ENCODE measurements at places on chromosomes 5 and 9.

GRCh38 chr5:18526792-18527405, 892.6 kb downstream of the TAF11L14 start:
- no peak for DNase-seq

DNA sequence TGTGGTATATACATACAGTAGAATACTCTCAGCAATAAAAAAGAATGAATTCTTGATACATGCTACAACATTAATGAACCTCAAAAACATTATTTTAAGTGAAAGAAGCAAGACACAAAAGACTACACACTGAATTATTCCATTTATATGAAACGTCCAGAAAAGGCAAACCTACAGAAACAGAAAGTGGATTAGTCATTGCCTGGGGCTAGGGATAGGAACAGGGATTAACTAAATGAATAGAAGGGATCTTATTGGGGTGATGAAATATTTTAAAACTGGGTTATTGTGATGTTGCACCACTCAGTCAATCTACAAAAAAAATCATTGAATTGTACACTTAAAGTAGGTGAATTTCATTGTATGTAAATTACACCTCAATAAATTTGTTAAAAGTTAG, 326.7 kb downstream of the PIK3R1 start:
- no peak for DNase-seq

GRCh38 chr9:109771087-109771486, 8.9 kb upstream of the PALM2AKAP2 start:
- no peak for DNase-seq

GRCh38 chr9:109683521-109683920, 96.5 kb upstream of the PALM2AKAP2 start:
- DNase-seq = no peak

DNA sequence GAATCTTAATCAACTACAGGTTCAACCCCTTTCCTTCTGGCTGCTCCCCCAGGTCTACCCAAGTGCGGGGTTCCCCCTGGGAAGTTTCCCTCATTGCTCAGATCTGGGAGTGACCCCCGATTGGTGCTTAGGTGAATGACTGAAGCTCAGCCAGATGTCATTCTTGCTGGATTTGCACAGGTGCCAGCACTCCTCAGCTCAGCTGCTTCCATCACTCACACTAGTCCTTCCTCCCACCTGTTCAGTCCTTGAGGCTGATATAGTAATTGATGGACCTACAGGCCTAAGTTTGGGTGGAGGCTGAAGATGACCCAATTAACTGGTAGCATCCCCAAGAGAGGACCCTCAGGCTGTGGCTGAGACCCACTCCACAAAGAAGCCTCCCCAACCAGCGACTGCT, 32.9 kb downstream of the PRLR start:
- DNase-seq = no peak

DNA sequence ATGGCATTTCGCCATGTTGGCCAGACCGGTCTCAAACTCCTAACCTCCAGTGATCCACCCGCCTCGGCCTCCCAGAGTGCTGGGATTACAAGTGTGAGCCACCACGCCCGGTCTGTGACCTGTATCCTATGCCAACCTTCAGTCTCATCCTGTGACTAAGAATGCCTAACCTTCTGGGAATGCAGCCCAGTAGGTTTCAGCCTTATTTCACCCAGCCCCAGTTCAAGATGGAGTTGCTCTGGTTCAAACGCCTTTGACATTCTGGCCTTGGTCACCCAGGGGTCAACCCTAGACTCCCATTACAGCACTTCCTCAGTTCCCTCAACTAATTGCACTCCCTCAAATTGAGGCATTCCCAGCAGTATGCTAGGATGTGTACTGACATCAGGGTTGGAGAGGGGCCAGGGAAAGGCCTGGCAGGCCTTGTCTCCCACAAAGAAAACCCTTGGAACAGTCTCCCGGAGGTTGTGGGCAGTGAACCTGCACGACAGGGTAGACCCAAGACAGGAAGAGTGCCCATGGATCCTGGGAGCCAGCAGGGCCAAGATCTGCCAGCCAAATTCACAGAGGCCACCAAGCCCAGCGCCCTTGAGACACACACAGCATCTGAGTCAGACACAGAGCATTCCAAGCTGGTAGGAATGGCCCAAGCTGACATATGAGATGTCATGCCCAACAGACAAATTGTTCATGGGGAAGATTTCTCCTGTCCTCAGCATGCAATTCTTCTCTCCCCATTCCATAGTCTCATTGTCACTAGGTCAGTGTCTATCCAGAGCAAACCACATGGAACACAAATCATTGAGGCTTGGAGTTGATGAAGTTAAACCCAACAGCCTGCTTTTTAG, 24.9 kb upstream of the SMU1 start:
- DNase-seq = no peak

DNA sequence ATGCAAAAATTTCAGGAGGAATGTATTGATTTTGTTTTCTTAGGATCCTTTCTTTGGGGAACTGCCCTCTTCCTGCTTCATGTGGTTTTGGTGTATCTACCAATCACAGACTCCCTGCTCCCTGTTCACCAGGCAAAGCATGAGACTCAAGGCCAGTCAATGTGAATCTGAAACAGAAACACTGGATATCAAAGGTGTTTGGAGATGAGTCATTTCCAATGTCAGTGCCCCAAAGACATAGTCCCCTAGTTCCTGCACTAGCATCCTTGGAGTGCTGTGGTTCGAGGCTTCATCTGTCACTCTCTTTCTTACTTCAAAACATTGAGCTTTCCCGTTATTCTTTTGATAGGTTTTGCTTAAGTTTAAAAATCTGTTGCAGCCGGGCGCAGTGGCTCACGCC, 8.1 kb downstream of the PPP3R2 start:
- peak; percentile 19 for DNase-seq

DNA sequence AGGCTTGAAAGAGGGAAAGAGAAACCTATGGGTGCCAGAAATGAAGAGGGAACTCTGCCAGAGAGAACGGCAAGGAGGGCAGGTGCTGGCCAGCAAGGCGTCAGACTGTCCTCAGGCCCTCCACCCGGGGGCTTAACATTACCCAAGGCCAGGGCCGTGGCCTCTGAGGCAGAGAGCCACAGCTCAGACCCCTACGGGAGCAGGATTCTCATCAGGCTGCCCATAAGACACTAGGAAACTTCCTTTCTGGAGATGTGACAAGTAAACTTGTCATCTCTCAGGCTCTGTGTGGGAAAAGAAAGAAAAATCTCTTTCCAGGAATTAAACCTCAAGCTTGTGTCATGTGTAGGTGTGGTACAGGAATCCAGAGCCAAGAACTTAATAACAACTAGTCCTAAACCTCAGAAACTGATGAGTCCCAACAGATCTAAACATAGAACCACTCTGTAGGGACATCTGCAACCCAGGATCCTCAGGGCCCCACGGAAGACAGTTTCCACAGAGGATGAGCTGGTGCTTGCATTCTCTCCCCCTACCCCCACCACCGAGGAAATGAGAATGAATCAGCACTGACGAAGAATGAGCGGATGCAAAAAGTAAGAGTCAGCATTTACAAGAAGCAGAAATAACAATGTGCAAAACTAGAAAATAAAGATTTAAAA, 74.3 kb downstream of the DCP2 start:
- DNase-seq = no peak

- DNase-seq = no peak
Measured at GRCh38 chr9:131719262-131719908, 20.5 kb downstream of the RAPGEF1 start.

DNA sequence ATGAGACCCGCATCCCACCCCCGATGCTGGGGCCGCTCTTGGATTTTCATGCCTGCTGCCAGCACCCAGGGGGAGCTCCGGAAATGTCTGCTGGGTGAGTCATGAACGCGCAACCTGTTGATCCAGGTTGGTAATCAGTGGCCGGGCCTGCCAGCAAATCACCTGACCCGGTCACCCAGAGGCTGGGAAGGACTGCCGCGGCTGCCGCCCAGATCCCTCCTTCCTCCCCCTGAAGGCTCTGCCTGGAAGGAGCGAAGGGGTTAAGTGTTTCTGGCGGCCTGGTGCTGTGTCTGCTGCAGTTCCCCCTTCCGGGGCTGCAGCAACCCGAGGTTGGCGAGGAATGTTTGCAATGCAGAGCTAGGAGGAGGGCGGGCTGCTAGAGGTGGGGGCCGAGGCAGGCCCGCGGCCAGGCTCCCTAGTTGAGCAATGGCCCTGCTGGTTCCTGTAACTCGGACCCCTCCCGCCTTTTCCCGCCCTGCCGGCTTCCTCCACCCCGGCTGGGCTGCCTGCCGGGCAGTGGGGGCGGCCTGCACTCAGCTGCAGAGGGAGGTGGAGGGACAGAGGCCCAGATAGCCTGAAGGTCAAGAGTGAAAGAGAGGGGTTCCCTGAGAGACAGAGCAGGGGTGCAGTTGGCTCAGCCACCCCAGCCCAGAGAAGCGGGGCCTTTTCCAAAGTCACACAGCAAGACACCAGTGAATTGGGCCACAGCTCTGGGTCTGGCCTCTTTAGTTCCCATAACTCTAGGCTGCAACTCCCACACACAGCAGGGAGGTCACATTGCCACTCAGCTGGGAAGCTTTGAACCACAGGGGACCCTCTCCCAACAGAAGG, 156.3 kb upstream of the IER5L start:
- peak; percentile 64 for DNase-seq

DNA sequence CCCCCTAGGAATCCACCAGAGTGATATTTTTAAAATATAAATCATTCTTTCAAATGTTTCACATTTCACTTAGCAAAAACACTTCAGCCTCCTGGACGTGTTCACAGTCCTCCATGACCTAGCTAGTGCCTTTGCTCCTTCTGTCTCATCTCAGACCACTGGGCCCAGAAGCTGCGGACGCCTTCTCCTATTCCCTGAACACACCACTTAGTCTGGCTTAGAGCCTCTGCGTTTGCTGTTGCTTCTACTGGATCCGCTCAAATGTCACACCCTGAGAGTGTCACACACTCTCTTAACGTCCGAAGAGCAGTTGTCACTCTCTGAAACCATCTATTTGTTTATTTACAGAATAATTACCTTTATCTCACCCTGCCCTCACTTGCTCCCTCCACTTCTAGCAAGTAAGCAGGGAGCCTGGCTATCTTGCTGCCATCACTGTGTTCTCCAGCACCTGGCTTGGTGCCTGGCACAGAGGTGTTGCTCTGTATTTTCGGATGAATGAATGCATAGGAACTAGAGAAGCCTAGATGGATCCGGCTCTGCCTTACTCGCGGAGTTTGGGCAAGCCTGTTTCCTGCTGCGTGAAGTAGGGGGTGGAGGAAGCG, 1.2 kb upstream of the GRK6 start:
- no peak for DNase-seq

GRCh38 chr5:69209602-69210001, 20.2 kb downstream of the CENPH start:
- DNase-seq = no peak

DNA sequence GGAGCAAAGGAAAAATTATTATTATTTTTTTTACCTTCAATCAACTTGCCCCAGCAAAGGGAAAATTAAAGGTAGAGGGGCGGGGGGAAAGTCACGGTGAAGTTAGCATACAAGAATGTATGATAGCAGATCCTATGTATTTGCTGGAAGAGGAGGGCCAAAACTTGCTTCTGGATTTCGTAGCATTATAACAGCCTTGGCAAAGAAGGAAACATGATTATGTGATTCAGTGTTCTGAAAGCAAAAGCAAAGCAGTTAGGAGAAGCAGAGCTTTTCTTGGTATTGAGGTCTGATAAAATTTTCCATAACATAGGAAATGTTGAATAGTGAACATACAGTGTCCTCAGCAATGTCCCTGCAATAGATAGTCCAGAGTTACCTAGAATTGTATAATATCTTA, 32.4 kb downstream of the MAST4 start:
- no peak for DNase-seq

DNA sequence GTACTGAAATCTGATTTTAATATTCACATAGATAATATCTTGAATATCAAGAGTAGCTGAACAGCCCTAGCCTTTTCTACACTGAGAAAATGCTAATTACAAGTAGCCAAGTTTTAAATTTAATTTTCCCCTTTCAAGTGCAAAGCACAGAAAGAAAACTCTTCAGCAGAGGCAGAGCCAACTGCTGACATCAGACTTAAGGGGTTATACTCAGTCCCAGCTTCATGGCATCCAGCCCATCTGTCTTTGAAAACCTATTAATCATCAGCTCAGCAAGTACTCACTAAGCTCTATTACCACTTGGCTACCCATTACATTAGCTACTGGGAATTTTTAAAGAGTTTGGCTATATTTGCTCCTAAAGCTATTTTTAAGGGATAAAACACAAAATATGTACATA, 220.5 kb downstream of the SLC12A2 start:
- DNase-seq = no peak

- no peak for DNase-seq
Measured at GRCh38 chr9:118736406-118736805, 632.8 kb downstream of the BRINP1 start.

GRCh38 chr5:83474991-83475390, 3.4 kb downstream of the VCAN start:
- DNase-seq = no peak

- no peak for DNase-seq
Measured at GRCh38 chr5:67659288-67659687, 462.7 kb upstream of the CD180 start.

- no peak for DNase-seq
Measured at GRCh38 chr5:149999866-150000255, 593 bp downstream of the TIGD6 start.

DNA sequence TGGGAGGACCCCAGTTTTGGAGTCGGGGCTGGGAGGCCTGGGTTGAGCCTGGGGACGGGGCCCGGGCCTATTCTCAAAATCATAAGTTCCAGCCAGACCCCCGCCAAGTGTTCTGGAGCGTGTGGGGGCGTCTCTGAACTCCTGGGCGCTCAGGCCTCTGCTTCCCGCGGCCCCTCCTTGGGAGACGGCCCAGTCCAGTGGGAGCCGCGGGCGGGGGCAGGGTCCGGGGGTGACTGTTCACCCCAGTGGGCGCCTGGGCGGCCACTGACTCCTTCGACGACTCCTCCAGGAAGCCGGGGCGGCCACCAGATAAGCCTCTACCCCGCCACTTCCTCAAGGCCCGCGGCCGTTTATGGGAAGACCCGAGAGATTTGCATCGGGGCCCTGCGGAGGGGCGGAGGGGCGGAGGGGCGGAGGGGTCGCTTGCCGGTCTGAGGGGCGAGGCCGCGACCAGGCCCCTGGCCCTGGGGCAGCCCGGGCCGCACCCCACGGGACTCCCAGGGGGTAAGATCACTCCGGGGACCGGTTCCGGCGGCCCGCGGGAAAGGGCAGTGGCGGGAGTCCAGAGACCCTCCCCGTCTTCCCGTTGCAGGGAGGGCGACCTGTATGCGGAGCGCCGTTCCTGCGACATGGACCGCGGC, 655 bp downstream of the TOR4A start:
- no peak for DNase-seq

DNA sequence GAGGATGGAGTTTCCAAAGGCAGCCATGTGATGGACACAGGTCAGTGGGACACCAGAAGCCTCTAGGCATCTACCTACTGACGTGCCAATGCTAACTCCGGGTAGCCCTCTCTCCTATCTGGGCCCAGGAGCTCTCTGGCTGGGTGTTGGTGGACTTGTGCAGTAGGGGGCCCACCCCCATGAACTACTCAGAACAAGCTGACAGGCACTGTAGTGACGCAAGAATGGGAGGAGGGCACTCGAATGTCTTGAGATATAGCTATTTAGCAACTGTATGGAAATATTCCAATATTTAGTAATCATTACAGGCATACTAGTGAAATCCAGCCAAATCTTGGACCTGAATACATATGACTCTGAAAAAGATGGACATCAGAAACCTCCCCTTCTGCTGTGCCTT, 5.7 kb upstream of the DOCK2 start:
- DNase-seq = no peak

- no peak for DNase-seq
Measured at GRCh38 chr5:120236360-120236759, 227.7 kb upstream of the PRR16 start.

- no peak for DNase-seq
Measured at GRCh38 chr9:107269681-107270080, 13.4 kb upstream of the RAD23B start.

GRCh38 chr9:81268048-81268447, 421.3 kb downstream of the TLE1 start:
- no peak for DNase-seq

GRCh38 chr5:148014276-148014675, 49.5 kb upstream of the SPINK5 start:
- DNase-seq = no peak

Data from stimulated activated naive CD8-positive, alpha-beta T cell treated with anti-CD3 and anti-CD28 coated beads, Interleukin-15, amount 100 ng/mL, for 72 hours (primary cell).